Hematopoietic multipotent progenitor cell treated with erythropoietin and hydrocortisone succinate and interleukin-3 and kit ligand, for 4 days (in vitro differentiated cells): ENCODE measurements at places on chromosomes 2 and 18.
A peak's percentile ranks its signal among the peaks of the same experiment; 100 is the strongest.

GRCh38 chr2:190641469-190641868 is 7.4 kb upstream of the NAB1 start:
- DNase-seq, result no peak

DNA sequence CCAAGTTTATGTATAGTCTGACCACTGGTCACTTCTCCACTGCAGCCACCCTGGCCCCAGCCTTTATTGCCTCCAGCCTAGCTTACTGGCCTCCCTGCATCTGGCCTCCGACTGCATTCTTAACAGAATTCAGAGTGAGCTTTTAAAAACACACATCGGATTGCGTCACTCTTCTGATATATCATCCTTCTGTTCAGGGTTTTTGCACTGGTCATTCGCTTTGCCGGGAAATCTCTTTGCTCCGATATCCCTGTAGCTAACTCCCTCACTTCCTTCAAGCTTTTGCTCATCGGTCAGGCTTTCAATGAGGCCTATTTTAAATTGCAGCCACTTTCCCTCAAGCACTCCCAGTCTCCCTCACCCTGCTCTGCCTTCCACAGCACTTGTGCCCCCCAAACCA is 101.6 kb upstream of the DLX2 start:
- DNase-seq, result no peak

- DNase-seq, result no peak
Measured at GRCh38 chr18:29651122-29651680, 1391.3 kb downstream of the DSC3 start.

GRCh38 chr2:42085706-42086487 is 38.1 kb downstream of the PKDCC start:
- DNase-seq, result no peak

GRCh38 chr18:47549021-47549540 is 297.6 kb upstream of the SKOR2 start:
- DNase-seq, result no peak

DNA sequence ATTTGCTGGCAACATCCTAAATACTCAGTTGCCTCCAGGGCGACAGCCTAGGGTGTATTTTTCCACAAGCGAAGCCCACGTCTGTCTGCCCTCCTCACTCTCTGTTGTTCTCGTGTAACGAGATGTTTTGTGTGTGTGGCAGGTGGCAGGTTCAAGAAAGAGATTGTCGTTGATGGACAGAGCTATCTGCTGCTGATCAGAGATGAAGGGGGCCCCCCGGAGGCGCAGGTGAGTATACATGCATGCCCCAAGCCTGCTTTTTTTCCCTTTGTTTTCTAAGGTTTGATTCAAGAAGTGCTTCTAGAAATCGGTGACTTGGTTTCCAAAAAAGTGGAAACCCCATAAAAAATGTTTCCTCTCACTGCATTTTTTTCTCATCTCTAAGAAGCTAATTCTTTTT is 247.0 kb downstream of the AGAP1 start:
- DNase-seq, result peak; percentile 6

GRCh38 chr18:26205318-26205717 is 20.9 kb upstream of the TAF4B start:
- DNase-seq, result no peak
